ENCODE measurements at places on chromosomes 6 and 20.

DNA sequence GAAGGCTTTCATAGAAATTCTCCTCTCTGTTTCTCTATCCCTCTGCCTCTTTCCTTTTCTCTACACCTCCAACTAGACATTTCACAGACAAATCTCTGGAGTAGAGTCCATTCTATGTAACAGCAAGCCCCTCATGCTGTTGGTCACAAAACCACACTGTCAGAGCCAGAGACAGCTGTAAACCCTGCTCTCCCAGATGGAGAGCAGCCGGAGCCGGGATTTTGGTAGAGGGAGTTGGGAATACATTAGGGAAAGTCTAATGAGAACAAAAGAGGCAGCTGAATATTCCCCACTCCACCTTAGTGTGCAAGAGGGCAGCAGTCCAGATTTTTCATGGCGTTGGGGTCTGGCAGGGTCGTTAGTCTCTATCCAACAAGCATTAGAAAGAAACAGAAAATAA, 68.3 kb upstream of the EDN1 start:
- no peak for DNase-seq

DNA sequence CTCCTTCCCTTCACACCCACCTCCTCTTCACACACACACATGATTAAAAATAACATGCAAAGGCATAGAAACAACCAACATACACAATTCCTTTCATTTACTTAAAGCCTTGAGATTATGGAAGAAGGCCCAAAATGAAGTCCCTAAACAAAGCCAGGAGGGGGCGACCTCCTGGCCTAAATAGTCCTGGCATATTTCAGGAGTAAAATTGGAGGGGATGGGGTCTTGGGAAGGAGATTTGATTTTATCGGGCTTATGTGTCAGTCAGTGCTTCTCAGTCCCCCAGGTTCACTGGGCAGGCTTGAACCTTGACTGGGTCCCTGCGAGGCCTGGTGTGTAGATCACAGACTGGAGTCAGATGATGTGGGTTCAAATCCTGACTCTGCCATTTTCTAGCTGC, 266.4 kb downstream of the SAMD5 start:
- no peak for DNase-seq

- no peak for DNase-seq
Observed at GRCh38 chr20:60074276-60074675, 116.1 kb downstream of the CDH26 start.

DNA sequence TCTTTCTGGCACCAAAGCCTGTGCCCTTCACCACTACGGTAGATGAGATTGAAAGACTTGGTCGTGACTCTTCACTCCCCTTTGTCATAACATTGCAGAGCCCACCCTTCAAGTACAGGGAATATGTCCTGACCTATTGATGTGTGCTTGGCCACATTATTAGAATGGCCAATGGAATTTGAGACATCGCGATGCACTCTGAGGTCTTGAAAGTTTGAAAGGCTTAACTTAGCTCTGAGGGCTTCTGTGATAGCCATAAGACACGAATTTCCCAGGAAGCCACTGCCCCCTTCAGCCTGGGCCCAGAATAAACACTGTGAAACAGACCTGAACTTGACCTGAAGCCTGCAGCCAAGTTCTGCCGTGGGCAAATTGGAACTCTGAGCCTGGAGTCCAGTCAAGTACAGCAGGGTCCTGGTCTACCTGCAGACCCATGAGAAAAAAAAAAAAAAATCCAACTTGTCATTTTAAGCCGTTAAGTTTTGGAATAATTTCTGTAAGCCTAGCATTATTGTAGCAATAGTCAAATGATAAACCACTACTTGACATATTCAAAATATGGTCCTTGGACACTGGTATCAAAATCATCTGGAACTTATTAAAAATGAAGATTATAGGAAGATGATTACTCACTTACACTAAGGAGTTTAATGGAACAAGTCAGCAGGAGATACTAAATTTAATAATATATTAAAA, 36.9 kb upstream of the TRAF3IP2 start:
- DNase-seq = no peak

DNA sequence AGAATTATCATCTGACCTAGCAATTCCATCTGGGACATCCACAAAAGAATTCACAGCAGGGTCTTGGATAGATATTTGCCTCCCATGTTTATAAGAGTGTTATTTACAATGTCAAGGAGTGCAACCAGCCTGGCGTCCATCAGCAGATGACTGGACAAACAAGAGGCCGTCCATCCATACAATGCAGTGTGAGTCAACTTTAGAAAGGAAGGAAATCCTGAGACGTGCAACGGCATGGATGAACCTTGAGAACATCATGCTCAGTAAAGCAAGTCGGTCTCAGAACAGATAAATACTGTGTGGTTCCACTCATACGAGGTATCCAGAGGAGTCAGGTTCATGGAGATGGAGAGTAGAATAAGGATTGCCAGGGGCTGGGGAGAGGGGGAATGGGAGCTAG, 46.4 kb downstream of the FOXF2 start:
- DNase-seq = no peak

GRCh38 chr20:31682352-31682751, 40.3 kb downstream of the BCL2L1 start:
- DNase-seq = no peak

All from stimulated activated CD8-positive, alpha-beta memory T cell treated with anti-CD3 and anti-CD28 coated beads, Interleukin-15, amount 100 ng/mL, for 1 hour (primary cell).